Stimulated activated CD4-positive, alpha-beta T cell treated with anti-CD3 and anti-CD28 coated beads, Interleukin-15, amount 100 ng/mL, for 1 hour (primary cell): ENCODE measurements at places on chromosomes 6 and 20.
A peak's percentile ranks its signal among the peaks of the same experiment; 100 is the strongest.

DNA sequence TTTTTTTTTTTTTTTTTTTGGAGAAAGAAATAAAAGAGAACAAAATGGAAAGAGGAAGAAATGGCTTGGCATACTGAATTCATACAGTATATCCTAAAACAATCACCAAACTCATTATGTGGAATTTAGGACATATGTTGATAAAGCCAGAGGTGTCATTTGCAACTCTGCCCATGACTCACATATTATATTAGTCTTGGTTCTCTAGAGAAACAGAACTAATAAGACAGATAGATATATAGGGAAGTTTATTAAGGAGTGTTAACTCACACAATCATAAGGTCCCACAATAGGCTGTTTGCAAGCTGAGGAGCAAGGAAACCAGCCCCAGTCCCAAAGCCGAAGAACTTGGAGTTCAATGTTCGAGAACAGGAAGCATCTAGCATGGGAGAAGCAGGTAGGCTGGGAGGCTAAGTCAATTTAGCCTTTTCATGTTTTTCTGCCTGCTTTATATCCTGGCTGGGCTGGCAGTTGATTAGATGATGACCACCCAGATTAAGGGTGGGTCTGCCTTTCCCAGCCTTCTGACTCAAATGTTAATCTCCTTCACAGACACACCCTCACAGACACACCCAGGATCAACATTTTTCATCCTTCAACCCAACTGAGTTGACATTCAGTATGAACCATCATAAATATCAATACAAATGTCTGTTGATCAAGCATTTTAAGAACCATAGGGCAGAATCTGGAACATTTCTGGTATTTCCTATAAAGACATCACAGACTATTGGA is 102.3 kb downstream of the UBE3D start:
- DNase-seq, result no peak

- no peak for DNase-seq
Measured at GRCh38 chr6:147000545-147001488, 203.4 kb upstream of the STXBP5 start.

DNA sequence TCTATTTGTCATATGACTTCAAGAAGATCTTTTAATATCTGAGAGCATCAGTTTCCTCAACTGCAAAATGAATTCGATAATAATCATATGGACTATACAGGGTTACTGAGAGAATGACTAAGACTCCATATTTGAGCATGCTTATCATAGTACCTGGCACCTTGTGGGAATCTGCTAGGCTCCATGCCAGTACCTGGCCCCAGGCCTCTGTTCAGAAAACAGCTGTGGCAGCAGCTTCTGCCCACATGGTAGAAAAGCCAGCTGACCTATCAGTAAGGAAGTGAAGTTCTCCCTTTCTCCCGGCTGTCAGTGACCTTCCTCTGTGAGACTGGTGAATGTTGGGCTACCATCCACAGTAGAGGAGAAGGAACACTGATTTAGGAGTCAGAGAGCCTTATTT is 574.9 kb upstream of the CHD6 start:
- no peak for DNase-seq

- no peak for DNase-seq
Measured at GRCh38 chr20:50664254-50664653, 27.1 kb downstream of the RIPOR3 start.

- DNase-seq, result no peak
Measured at GRCh38 chr20:5072756-5073659, 46.8 kb downstream of the PCNA start.

DNA sequence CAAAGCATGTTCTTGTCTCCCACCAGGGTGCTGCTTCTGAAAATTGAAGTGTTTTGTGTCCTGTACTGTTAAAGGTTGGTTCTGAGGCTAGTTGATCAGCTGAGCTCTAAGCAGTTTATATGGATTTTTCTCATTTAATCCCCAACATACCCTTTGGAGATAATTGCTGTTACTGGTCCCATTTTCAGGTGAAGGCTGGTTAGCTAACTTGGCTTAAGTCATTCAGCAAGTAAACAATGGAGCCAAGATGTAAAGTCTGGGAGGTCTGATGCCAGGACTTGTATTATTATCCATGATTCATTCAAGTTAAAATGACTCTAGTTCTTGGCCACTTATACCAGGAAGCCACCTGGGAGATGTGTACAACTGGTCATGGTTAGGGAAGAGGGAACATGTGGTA is 42.5 kb upstream of the FERMT1 start:
- no peak for DNase-seq

GRCh38 chr6:105077596-105078385 is 102.0 kb downstream of the POPDC3 start:
- DNase-seq, result no peak

DNA sequence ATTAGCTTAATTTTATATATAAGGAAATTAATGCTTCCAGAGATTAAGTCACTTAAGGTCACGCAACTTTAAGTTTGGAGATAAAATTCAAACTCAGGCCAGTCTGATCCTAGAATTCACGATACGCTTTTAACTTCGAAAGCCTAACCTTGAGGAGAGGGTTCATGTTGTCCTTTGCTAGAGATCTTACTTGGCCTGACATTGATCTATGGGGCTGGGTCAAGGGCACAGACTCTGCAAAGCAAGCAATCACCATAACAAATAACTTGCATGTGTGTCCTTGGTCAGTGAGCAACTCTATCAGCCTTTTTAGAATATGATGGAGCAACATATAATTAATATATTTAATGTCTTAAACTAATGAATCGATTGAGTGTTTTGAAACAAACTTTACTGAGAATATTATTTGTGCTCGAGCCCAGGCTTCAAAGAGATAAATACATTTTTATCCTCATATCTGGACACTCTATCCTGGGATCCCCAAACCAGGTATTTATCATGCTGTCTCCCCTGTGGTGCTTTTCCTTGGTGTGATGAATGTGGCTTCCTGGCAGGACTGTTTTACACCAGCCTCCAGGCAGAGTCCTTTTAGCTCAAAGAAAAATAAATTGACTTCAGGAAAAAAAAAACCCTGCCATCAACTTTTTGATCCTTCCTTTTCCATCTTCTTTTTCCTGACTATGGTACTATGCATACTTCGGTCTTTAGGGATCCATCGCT is 29.1 kb downstream of the RPS12 start:
- no peak for DNase-seq

- DNase-seq, result no peak
Measured at GRCh38 chr20:17108896-17109295, 117.9 kb upstream of the PCSK2 start.

- DNase-seq, result no peak
Measured at GRCh38 chr20:2130062-2130591, 28.5 kb downstream of the STK35 start.

- DNase-seq, result no peak
Measured at GRCh38 chr6:90028066-90028778, 134.0 kb downstream of the GJA10 start.

DNA sequence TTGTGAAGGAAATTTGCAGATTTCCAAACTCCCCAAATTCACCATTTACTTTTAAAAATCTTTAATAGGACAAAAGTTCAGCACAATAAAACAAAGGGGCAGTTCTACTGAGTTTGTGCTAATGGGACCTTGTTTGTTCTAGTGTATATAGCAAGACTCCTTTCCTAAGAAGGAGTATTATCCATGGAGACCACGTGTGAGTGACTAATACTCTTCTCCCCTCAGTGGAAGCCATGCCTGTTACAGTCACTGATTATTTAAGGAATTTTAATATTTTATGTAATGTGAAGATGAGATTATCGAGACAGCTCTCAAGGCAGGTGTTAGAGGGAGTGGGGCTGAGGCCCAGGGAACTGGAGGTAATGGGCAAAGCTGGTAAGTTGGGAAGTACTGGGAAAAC is 16.4 kb upstream of the QKI start:
- no peak for DNase-seq

GRCh38 chr6:37636116-37636515 is 61.6 kb downstream of the MDGA1 start:
- DNase-seq, result no peak

DNA sequence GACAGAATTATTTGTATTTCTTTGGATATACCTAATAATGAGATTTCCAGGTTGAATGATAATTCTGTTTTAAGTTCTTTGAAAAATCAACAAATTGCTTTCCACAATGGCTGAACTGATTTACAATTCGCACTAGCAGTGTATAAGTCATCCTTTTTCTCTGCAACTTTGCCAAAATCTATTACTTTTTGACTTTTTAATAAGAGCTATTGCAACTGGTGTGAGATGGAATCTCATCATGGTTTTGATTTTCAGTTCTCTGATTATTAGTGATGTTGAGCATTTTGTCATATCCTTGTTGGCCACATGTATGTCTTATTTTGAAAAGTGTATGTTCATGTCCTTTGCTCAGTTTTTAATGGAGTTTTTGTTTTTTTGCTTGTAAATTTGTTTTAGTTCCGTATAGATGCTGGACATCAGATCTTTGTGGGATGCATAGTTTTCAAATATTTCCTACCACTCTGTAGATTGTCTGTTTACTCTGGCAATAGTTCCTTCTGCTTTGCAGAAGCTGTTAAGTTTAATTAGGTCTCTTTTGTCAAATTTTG is 409.8 kb upstream of the CITED2 start:
- DNase-seq, result no peak

DNA sequence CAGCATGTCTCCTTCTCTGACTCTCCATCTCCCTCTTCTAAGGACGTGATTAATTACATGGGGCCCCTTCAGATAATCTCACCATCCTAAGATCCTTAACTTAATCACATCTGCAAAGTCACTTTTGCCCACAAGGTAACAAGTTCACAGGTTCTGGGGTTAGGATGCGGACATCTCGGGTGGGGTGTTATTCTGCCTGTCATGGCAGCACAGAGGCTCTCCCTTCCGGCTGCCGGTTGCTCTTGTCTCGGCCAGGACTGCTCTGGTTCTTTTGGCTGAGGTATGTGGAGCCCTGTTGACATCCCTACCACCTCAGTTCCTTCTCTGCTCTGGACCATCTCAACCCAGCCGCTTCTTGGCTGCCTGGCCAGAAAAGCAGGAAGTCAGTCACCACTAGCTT is 4.2 kb upstream of the CST11 start:
- no peak for DNase-seq

- DNase-seq, result no peak
Measured at GRCh38 chr6:156659822-156660198, 117.4 kb upstream of the ARID1B start.

DNA sequence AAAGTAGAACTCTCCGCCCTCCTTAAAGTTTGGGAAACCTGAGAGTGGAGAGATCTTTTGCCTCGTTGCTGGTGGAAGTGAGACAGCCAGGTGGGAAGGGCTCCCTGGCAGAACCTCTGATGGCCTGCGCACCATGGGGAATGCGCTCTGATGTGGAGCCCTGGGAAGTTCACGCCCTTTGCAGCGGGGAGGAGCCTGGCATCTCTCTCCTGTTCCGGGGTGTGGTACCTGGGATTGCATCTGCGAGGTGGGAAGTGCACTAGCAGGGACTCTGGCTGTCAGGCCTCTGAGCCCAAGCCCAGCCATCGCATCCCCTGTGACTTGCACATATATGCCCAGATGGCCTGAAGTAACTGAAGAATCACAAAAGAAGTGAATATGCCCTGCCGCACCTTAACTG is 159.8 kb downstream of the AKAP7 start:
- DNase-seq, result no peak

DNA sequence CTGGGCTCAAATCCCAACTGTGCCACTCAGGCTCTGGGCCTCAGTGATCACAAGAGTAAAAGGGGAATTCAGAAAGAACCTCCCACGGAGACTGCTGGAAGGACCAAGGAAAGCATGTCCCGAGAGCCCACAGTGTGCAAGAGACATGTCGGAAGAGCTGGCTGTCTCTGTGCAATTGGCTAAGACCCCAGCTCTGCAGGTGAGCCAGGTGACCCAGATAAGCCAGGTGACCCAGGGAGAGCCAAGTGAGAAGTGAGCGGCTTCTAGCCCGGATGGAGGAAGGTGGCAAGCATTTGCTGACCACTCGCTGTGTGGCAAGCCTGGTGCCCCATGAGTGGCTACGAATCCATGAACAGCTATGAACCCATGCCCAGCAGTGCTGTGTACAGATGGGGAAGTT is 59.1 kb downstream of the RIPOR3 start:
- no peak for DNase-seq

GRCh38 chr20:51404297-51405060 is 138.0 kb downstream of the NFATC2 start:
- DNase-seq, result peak; percentile 61

DNA sequence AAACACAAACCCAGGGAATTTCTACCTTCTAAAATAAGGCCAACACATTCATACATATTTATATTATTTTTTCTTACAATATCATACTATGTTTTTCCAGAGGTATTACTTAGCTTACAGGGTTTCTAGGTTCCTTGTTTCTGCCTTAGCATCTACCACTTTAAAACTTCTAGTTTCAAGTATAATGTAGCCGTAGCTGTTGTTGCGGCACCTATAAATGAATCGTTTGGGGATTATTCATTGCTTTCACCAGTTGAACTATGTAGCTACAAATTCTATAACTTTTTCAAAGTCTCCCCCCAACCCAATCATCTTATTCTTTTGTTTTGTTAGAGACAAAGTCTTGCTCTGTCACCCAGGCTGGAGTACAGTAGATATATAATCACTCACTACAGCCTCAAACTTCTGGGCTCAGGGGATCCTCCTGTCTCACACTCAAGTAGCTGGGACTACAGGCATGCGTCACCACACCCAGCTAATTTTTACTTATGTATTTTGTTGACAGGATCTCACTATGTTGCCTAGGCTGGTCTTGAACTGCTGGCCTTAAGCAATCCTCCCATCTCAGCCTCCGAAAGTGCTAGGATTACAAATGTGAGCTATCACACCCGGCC is 43.9 kb downstream of the TNFAIP3 start:
- DNase-seq, result no peak

- DNase-seq, result no peak
Measured at GRCh38 chr20:45061244-45061643, 39.7 kb downstream of the KCNS1 start.

DNA sequence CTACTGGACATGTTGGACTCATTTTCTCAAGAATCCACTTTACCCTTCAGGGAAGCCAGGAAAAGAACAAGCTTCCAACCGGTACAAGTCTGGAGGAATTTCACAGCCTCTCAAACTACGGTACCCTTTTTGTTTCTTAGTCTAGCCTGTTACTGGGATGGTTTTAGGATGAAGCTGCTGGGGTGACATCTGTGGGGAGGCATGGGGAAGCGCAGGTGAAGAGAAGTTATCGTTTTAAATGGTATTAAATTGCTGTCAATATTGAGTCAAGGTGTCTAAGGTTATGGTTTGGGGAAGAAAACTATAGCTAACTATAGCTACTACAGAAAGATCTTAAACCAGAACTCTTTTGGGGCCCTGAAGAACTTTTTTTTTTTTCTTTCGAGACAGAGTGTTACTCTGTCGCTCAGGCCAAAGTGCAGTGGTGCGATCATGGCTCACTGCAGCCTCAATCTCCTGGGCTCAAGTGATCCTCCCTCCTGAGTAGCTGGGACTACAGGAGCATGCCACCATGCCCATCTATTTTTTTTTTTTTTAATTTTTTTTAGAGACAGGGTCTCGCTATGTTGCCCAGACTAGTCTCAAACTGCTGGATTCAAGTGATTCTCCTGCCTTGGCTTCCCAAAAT is 128.7 kb downstream of the RIN2 start:
- no peak for DNase-seq
